ENCODE measurements at places on chromosomes 2 and 18.

DNA sequence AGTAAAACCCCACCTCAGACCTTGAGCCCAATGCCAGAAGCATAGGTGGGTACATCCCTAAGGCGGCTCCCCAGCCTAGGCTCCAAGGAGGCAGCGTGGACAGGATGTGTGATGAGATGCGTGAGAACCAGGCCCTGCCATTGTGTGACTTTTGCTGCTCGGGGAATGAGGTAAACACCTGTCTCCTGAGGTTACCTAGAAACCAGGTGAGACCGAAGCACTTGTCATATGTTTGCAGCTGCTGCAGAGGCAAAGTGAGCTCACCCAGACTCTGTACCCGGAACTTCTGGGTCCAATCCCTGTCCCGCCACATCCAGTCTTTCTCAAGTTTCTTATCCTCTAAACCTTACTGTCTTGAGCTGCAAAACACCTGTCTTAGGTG, 3.4 kb downstream of the FBLN7 start:
- no peak for DNase-seq

DNA sequence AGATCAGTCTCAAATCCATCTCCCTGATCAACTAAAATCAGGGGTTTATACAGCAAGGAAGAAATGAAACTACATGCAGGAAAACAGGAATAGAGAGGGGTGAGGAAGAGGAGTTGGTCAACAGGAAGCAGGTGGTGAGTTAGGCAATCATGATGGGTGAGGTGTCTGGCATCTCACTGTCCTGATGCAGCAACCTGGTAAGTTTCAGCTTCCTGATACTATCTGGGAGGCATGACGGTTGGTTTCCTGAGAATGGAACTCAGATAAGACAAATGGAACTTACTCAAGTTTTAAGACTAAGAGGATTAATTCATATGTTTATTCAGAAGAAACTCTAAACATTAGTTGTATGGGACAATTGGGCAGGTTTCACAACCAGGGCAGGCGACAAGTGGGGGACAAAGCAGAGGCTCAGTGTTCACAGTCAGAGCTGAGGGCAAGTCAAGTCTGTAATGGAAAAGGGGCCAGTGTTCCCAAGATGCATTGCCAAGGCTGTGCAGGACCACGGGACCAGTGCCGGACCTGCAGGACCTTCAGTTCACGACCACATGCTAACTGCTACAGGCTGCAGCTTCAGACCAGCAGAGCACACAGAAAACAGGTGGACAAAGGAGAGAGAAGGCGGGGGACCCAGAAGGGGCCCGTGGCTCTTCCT, 17.7 kb upstream of the GALM start:
- no peak for DNase-seq

DNA sequence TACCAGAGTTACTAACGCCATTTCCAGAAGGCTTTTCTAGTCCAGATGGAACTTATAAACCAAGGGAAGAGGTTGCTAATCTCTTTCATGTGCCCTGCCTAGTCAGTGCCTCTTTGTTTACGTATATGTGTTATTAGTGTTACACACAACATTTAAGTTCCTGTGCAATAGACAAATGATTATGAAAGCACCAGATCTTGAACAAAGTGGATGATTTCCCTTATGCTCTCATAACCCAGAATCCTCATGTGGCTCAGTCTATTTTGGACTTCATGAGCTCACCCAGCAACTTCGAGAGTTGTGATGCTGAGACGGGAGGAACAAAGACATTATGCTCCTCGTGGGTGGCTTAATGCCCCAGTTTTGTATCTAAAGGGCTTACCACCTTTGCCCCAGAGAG, 214.4 kb upstream of the SP5 start:
- DNase-seq, result no peak

- no peak for DNase-seq
These were observed 14.2 kb downstream of the PMS1 start for GRCh38 chr2:189798312-189799029.

DNA sequence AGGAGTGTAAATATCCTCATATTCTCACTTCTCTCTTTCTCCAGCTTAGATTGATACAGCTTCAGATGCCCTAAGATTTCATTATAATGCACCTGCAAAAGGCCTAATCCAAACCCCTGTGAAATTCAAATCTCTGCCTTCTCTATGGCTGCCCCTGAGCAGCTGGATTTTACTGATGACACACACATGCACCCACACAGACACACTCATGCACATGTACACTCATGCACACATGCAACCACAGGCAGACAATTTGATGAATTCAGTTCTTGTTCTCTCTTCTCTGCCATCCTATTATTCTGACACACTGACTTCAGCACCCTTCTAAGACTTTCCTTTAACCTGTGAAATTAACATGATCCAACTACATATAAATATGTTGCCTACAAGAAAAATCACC, 563.2 kb downstream of the RNF144A start:
- DNase-seq, result no peak

DNA sequence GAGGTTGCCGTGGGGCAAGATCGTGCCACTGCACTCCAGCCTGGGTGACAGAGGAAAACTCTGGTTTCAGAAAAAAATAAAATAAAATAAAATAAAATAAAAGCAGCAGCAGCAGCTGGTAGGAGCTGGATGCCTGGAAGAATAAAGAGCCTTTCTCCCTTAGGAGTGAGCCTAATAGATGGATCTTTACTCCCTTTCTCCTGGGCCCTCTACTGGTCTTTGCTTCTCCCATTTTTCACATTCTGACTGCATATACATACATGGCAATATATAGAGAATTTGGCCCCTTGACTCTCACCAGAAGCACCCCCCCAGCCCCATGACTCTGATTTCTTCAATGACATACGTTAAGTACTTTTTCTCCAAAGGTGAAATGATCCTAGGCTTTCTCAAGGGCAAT, 9.8 kb upstream of the MALT1 start:
- DNase-seq, result peak; percentile 30

DNA sequence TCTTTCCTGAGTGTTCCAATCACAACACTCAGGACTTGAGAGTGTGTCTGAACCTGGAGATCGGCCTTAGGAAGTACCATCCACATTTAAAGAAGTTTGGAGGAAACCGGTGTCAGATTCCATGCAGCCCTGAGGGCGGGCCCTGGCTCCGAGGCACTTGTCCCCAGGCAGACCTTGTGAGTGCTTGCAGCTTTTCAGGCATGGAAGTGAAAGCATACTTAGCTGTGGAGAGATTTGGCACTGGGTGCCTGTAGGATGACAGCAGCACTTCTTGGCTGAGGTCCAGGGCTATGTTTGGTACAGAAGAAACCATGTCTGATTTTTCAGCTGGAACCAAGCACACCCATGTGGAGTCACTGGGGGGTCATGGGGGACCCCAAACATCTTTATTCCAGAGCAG, 230.8 kb downstream of the SEPTIN10 start:
- no peak for DNase-seq

- no peak for DNase-seq
These were observed 64.2 kb downstream of the NPAS2 start for GRCh38 chr2:100884145-100884621.

DNA sequence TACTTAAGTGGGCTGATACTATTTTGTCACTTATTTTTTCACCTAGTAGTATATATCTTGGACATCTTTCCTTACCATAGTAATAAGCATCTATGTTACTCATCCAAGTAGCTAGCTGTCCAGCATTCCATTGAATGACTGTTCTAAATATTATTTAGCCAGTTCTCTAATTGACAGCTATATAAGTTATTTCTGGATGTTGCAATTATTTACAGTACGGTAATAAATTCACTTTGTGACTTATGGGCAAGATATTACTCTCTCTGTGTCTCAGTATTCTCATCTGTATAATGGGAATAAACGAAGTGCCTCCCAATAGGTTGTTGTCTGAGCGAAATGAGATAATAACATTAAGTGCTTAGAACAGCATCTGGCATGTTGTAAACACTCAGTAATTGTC, 46.6 kb upstream of the AGAP1 start:
- DNase-seq, result no peak

DNA sequence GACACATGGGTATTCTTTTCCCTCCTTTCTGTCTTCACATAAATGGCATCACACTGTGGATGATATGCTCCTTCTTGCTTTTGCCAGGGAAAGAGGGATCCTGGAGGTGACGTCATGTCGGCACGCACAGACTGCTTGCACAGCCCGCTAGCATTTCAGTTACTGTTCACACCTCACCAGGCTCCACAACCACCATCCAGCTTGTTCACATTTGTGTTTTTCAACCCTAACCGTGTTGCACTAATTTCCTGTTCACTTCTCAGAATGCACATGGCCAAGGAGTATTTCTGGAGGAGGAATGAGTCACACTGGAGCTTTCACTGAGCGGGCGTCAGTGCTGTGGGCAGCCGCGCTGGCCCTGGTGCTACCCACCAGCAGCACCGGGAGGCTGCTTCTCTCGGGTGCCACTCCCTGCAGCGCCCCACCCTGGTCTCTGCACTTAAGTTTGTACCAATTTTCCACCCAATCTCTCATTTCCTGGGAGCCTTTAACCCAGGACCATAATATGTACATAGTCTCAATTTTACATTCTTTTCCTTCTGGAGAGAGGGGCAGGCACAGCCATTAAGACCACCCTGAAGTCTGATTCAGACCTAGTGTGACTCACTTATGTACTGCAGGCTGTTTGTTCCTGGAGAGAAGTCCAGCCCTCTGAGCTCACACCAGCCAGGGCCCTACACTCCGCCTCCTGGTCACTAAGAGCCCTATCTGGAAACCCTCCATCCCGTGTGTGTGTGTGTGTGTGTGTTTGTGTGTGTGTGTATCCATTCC, 65.1 kb downstream of the MBP start:
- no peak for DNase-seq

DNA sequence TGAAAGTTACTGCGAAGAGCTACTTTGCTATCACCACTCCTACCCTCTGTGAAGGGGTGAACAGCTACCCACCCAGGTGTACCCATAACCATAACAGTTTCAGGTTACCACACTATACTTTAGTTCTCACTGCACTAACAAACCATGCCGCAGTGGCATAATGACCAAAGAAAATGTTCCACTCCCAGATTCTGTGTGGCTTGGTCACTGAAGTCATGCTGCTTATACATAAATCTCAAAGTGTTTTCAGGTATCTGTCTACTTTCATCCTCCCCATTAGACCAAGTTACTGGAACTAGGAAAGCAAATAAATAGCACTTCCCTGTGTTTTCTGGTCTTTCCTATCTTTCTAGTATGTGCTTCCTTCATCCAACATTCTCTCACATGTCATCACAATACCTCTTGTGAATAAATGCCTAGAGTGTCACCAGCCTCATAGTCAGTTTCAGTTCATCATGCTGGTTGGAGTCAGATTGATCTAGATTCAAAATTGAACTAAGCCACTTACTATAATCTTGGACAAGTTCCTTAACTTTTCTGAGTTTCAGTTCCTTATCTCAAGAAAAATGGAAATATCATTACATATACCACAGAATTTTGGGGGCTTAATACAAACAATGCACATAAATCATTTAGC, 293.6 kb downstream of the FSIP2 start:
- no peak for DNase-seq

GRCh38 chr2:149184991-149185390, 145.4 kb upstream of the LYPD6 start:
- no peak for DNase-seq

DNA sequence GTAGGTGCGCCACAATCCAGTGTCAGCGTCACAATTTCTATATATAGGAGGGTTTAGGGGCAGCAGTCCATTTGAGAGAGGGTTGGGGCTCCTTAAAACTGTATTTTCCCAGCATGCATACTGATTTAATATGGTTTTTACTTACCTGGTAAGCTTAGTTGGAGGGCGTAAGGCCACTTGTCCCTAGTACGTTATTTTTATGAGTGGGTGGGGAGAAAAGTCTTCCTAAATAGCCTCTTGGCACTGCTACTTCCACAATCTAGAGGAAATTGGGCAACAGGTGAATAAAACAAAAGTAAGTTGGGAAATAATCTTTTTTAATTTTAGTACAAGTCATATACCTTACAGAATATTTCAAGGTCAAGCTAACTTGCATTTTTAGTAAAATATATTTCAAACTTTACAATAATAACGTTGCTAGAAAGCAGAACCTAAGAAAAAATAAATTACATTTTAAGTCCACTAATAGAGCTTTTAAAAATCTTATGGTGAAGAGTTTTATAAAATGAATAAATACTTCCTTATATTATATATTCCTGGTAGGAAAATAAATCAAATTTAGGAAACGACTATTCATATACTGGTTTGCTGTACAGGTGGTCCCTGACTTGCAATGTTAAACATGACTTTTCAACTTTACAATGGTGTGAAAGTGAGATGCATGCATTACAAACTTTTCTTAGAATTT, 20.9 kb downstream of the DHRS9 start:
- no peak for DNase-seq

DNA sequence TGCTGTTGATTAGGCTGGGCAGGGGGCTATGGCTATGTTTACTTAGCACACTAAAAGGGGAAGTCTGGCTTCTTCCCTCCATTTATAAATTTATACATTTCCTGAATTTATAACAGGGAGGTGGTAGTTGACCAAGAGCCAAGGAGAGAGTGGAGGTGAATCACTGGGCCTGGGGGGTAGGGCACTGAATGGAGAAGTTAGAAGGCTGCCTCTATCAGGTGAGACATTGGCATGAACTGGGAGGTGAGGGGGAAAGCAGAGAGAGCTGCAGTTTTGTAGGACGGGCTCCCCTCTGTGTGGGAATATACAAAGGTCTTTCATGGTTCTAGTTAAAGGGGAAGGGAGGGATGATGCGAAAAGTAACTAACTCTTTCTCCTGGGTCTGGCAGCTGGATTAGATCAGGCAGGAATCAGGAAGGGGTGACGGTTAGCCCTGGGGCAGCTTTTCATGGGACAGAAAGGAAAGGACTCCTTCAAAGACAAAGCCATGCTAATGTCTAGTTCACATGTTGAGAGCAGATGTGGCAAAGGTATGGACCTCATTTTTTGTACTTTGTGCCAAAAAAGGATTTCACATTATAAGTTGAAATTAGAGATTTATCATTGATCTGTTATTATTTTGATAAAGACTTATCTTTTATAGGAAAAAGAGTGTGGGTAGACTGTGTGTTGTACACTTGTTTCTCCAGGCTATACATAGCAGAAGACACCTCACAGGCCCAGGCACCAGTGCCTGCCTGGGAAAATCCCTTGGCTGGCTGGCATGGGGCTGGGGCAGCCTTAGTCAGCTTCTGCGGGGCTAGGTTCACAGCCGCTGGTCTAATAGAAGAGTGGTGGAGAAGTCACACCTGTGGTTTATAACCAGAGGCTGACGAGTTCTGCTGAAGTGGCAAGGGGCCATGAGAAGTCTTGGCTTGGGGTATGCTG, 158.7 kb downstream of the CLIP4 start:
- no peak for DNase-seq

- no peak for DNase-seq
These were observed 164.1 kb downstream of the KIAA1328 start for GRCh38 chr18:36993068-36993467.

- peak; percentile 72 for DNase-seq
These were observed 10.7 kb downstream of the STEAP3 start for GRCh38 chr2:119234021-119235019.

- no peak for DNase-seq
These were observed 183.9 kb downstream of the NBAS start for GRCh38 chr2:15377202-15377601.
